Lung (tissue), 17 donors: ENCODE measurements at places on chromosomes 7 and 10.

GRCh38 chr10:13633689-13634088, 46.9 kb downstream of the PRPF18 start:
- peak; percentile 76 for DNase-seq

DNA sequence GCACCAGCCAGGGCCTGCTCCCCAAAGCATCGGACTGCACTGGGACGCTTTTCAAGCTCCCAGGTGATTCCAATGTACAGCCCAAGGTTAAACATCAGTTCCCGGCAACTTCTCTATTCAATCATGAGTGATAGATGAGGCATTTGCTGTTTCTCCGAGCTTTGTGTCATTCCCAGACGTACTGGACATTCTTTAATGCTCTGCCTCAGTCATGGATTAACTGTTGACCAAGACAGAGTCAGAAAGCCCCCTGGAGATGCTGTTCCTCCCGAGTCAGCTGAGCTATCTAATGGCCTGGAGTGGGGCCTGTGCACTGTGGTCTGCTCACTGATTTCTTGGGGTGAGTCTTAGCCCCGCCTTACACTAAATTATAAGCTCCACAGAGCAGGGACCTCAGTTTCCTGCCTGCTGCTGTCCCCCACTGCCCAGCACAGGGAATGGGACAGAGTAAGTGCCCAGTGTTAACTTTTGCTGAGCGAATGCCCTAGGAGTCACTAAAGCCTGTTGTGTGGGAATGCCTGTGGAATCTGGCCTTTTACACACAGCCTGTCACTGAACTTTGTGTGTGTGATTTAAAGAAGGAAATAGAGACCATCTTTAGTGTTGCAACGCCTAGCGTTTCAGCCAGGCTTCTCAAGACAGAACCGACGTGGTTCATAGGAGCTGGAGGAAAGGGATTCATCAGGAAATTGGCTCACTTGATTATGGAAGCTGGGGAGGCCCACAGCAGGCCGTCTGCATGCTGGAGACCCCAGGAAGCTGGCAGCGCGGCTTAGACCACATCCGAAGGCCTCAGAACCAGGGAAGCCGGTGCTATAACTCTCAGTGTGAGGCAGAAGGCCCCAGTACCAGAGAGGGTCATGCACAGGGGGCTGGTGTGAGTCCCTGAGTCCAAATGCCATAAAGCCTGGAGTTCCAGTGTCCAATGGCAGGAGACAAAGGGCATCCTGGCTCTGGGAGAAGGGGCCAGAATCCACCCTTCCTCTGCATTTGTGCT, 29.3 kb upstream of the RNF32 start:
- DNase-seq, result no peak

DNA sequence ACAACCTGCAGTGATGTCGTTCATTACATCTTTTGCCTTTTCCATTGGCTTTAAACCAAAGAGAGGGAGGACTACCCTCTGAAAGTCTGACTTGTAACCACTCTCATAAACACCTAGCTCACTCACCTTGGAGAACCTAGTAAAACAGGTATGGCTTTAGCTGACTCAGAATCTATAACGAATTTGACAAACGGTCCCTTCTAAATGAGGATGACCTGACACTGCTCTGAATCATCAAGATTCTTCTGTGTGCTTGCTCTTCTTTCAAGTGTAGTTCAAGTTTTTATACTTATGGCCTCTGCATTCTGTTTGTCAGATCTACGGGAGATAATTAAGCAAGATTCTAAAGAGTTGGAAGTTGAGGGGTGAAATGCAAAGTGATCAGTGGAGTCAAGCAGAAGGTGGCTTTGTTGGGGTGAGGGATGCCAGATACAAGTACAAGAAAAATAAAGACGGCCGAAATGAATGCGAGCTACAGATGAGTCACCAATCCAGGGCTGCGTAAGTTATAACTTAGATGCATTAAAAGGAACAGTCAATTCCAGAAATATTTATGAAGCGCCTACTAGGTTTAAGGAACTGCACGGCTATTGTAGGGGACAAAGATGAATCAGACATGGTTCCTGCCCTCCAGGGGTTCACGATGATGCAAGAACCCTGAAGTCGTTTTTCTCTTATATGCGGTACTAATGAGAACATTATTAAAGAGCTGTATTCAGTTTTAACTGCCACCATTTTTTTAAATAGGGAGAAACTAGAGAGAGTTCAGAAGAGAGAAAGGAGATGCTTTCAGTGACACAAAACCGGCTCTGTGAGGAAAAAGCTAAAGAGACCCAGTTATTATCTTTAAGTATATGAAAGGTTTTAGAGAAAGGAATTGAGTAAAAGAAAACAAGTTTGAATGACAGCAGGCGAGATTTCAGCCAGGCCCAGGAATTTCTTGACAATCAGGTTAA, 6.5 kb downstream of the HIPK2 start:
- DNase-seq, result no peak

GRCh38 chr10:101535949-101536348, 52.1 kb downstream of the POLL start:
- no peak for DNase-seq

- peak; percentile 70 for DNase-seq
These were observed 27.3 kb downstream of the HYAL4 start for GRCh38 chr7:123871998-123872867.

- no peak for DNase-seq
These were observed 44.9 kb upstream of the CNPY1 start for GRCh38 chr7:155591055-155591775.

DNA sequence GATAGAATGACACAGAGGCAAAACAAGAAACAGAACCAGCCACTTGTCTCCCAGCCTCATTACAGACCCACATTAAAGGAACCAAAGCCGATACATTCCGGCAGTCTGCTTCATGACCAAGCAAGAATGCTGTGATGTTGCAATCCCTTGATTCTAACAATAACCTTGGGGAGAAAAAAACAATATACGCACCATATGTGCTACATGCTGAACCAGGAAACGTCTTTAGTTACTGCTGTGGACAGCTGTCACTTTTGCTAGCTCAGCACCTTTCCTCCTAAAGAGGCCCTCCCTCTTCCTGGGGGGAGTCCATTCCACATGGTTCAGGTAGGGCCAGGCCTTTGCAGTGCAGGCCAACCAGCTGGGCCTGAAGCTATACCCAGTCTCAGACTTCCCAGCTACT, 79.1 kb downstream of the PRTFDC1 start:
- peak; percentile 87 for DNase-seq

DNA sequence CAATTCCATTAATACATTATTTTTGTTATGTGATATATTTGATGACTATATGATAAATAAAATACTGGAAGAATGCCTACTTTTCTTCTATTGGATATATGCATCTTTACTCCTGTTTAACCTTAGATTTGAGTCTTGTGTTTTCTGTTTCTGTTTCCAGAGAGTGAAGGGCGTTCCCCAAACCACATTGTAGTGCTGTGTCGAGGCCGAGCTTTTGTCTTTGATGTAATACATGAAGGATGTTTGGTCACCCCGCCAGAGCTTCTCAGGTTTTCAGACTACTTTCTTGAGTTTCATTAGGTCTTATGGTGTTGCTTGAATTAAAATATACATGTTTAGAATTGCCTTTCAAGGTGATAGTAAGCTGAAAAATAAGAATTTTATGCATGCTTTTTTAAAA, 23.8 kb downstream of the CROT start:
- DNase-seq, result no peak
